ENCODE measurements at places on chromosomes 3 and 15.
A peak's percentile ranks its signal among the peaks of the same experiment; 100 is the strongest.

GRCh38 chr3:137065381-137065780 is 107.6 kb downstream of the IL20RB start:
- DNase-seq: no peak

GRCh38 chr3:17891139-17891856 is 148.9 kb upstream of the TBC1D5 start:
- DNase-seq: no peak

DNA sequence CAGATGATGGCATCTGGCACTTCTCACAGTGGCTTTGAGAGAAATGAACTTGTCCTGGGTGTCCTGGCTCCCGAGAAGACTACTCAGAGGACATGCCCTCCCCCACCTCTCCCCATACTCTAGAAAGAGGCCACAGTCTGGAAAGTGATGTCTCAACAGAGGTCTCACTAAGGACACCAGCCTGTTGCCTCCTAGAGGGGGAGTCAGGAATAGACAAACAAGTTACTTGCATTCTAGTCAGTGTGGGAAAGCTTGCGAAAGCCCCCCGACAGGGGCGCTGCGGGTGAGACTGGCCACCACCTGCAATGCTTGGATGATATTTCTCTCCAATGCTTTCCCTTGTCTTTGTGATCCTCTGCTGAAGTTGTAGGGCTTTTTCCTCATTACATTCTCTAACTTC is 17.2 kb downstream of the B4GALT4 start:
- DNase-seq: no peak

- peak; percentile 91 for DNase-seq
Measured at GRCh38 chr3:23685541-23686258, 120.1 kb upstream of the UBE2E1 start.

GRCh38 chr15:27028858-27029477 is 58.0 kb downstream of the GABRG3 start:
- no peak for DNase-seq

- DNase-seq: no peak
Measured at GRCh38 chr15:72057548-72058091, 60.3 kb downstream of the MYO9A start.

DNA sequence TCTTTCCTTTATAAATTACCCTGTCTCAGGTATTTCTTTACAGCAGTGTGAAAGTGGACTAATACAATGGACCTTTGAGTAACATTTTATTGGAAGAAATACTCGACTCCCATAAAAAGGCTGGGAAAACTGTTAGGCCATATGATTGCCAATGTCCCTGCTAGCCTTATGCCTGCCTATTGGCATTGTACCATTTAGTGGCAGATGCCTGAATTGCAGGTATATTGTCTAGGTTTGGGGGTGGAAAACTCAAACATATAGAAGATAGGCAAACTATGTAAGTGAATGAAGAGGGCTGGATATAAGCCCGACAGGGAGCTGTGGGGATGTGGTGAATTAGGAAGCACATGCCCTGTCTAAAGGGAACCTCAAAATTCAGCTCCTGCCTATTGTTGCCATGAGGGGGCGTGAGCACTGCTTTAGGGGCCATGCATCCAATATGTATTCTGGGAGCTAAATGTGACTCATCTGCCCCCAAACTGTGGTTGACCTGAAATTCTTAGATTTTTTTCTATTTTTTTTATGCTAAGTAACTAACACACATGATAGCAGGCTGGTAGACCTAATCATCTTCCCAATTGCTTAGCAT is 65.2 kb upstream of the TRA2B start:
- no peak for DNase-seq

GRCh38 chr3:177777699-177778098 is 580.4 kb upstream of the TBL1XR1 start:
- DNase-seq: no peak

DNA sequence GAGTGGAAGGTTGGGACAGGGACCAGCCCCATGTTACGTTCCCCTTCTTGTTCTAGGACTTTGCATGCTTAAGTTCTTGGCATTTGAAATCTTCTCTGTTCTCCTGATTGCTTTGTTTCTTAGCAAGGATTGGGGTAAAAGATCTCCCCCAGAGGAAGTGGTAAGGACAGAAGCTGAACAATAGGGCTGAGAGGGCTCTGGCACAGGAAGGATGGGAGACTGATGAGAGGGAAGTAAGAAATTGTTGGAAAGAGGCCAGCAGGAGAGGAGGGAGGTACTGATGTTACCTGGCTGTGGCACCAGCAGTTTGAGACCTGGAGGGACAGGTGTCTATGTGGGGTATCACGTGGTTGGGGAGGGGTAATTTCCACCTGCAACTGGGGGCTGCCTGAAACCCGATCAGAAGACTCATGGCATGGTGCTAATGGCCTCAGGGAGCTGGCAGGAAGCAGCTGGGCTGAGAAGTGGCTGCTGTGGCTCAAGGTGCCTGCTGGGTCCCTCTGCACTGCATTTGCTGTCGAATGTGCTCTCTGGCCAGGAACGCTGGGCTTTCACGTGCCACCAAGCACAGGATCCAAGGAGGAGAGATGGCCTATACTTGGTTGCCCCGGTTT is 108.4 kb downstream of the LSM3 start:
- no peak for DNase-seq

DNA sequence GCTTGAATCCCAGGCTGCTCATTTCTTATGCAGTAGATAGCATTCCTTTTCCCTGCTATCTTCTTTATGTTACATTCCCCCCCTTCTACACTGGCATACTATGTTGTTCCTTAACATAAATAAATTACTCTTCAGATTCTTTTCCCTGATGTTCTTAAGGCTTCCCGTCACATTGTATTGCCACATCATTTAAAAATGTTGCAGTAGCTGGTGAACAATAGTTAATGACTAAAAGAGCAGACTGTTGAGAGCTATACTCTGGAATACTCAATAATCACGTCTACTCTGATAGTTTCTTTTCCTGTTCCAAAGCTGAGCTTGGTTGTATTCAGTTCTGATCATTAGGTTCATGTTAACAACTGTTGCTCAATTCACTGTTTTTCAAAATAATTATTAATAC is 219.9 kb downstream of the CHST2 start:
- DNase-seq: no peak

GRCh38 chr15:53976844-53977392 is 1.3 kb upstream of the UNC13C start:
- no peak for DNase-seq

DNA sequence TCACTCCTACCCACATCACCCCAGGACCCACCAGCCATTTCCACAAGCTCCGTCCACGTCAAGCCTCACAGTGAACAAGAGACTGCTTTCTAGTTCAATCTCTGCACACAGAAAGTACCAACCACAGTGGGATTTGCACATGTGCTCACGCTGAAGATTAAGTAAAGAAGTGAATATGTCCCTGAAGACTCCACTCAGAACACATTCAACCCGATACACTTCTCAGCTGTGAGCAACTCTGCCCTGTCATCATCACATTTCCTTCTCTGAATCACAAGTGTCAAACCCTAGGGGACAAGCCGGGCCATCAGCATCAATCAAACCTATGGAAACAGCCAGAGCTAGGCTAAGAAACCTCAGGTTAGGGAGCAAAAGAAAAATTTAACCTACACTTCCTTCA is 1.9 kb downstream of the STIMATE start:
- no peak for DNase-seq

DNA sequence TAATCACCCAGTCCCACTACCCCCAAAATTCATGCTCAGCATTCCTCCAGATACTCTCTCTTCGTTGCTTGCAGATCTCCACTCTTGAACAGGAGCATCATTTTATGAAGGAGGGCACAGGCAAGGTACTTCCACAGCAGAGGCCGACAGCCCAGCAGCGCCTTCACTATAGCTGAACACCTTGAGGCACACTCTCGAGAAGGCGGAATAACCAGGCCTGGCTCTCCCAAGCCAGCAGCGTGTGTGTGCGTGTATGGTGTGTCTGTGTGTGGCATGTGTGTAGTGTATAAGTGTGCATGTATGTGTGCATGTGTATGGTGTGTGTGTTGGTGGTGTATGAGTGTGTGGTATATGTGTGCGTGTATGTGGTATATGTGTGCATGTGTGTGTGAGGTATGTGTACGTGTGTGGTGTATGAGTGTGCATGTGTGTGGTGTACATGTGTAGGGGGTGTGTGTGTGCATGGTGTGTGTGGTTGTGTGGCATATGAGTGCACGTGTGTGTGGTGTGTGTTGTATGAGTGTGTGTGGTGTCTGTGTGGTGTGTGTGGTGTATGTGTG is 161.8 kb downstream of the XXYLT1 start:
- peak; percentile 49 for DNase-seq

DNA sequence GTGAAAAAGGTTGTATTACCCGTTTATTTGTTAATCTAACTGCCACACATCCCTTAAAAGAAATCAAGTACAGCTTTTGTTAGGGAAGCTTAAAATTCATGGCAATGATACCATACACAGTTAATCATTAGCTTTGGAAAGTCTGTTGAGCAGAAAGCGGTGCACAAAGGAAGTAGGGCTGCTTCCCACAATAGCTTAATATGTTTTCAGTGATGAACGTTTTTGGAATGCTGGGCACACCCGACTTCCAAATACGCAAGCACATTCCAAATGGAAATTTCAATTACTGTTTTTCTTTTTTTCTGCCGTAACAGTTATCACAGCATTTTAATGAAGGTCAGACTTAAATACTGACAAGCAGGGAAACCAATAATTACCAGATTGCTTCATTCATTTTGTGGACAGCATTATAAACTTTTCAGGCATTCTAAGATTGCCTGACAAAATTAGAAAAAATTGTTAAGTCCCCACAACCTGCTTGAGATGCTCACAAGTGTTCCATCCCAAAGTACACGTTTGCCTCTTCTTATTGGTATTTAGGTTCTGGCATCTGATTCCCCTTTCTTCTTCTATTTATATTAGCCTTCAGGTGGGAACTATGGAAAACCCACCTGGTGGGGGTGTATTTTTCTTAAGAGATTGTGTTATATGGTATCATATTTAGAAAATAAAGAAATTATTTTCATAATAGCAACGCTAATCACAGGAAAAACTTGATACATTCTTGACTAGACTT is 1.1 kb upstream of the ECT2 start:
- no peak for DNase-seq

GRCh38 chr15:95987886-95988573 is 342.5 kb upstream of the NR2F2 start:
- DNase-seq: no peak

DNA sequence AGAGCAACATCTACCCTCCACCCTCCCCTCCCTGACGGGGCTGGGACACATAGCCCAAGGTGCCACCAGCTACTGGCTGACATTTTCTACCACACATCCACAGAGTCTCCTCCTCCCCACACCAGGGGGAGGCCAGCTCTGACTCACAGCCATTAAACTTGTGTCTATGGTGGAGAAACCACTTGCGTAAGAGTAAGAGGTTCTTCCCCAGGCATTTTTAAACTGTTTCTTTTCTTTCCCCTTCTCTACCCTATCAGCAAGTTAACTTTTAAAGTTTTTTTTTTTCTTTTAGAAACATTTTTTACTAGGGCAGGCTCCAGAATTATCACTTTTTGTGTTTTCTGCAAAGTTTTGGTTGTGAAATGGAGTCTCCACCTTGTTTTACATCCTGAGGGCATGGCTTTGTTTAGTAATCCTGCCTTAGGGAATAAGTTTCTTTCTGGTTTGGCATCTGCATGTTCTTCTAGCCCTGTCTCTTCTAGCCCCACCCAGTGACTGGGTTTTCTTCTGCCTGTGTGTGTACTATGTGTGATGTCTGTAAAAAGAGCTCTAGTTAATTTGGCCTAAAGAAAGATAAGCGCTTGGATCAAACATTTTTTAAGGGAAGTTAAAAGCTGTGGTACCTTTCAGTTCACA is 148.8 kb upstream of the GADL1 start:
- DNase-seq: no peak

- no peak for DNase-seq
Measured at GRCh38 chr15:54815556-54815955, 381.2 kb downstream of the RSL24D1 start.

DNA sequence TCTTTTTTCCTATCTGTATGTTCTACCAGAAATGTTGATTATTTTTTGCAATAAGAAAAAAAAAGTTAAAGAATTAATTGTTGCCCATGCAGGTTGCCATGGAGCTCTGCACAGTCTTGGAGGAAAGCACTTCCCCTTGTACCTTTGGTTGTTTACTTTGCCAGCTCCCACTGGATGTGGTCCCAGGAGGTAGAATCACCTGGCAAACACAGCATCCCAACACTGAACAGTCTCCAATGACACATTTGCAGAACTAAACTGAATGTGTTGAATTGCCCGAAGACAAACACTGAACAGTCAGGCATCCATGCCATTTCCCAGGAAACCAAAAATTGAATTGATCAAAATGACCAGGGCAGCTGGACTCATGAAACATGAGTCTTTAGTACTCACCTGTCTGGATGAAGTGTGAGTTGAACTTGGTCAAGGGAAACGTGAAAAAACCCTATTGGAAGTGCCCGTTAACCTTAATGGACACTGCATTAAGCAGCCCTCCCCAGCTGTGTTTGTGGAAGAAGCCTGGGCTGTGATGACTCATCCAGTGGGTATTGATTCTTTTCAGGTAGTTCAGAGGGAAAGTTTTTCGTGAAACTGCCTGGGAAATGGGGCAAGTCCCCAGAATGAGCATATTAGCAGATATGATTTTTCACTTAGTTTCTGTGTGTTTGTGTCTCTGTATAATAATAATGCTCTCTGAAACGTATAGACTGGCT is 284.7 kb upstream of the STT3B start:
- no peak for DNase-seq

DNA sequence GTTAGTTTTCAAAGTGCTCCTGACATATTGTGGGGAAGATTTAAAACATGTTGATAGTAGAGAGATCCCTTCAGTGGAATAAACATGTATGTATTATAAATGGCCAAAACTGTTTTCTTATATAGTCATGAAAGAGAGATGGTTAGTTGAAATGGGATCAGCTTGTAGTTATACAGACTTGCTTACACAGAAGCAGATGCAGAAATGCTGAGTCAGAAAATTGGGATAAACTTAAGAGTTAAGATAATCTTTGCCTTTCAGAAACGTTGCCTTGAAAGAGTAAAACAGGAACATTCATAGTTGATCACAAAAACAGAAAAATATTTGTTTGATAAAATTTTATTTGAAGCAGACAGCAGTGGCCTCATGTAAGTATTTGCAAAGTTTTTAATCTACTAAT is 433.2 kb upstream of the BCHE start:
- no peak for DNase-seq

- DNase-seq: no peak
Measured at GRCh38 chr15:94416820-94417219, 185.5 kb downstream of the MCTP2 start.
